ENCODE measurements at places on chromosomes 2 and 18.

- DNase-seq: no peak
These were observed 23.7 kb upstream of the MSGN1 start for GRCh38 chr2:17792515-17792914.

DNA sequence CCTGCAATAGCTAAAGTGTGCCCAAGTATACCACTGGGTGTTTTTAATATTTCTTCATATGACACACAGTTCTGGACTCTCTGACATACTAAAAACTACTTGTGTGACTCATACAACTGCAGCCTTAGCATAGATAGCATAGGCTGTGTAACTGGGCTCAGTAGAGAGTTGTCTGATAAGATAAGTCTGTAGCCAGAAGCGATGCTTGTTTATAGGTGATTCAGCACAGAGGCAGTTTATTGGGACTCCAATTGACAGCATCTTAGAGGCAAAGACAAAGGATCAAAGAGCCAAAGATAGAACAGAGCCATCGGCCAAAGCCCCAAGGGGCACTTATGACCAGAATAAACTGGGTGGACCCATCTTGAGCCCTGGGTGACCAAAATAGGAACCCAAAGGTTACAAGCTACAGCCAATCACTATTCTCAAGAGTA lies 42.3 kb downstream of the AAK1 start:
- DNase-seq: no peak

DNA sequence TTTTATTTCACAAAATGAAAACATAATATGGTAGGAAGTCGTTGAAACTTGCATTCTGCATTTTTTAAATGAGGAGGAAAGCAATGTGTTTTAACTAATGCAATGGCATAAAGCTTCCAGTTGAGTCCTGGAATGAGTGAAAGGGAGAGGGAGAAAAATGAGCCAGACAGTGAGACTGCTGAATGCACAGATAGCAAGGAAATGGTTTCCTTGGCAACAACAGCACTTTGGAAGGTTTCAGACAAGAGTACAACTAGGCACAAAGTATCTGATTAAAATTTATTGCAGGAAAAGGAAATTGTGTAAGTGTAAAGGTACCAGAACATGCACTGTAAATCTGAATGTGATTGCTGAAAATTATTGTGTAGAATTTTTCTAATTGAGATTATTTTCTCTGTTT lies 320.1 kb upstream of the KYNU start:
- no peak for DNase-seq

GRCh38 chr2:240146141-240146561 lies 5.7 kb upstream of the OTOS start:
- DNase-seq: no peak

- no peak for DNase-seq
These were observed 86.5 kb downstream of the LIPG start for GRCh38 chr18:49648326-49648725.

GRCh38 chr2:73998933-73999332 lies 14.2 kb downstream of the TET3 start:
- no peak for DNase-seq

DNA sequence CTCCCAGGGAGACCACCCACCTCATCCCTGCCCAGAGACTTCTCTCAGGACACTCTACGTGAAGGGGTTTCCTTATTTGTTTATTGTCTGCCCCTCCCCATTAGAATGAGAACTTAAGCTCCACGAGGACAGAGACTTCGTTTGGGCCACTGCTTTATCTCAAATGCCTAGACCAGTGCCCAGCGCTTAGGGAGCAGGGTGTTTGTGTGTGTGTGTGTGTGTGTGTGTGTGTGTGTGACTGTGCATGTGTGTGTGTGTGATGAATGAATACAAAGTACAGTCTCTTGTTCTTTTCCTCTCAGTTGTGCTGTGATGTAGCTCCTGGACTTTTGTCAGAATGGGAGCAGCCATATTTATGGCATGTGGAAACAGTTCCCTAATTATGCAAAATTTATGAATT lies 34.4 kb upstream of the CABYR start:
- DNase-seq: no peak

DNA sequence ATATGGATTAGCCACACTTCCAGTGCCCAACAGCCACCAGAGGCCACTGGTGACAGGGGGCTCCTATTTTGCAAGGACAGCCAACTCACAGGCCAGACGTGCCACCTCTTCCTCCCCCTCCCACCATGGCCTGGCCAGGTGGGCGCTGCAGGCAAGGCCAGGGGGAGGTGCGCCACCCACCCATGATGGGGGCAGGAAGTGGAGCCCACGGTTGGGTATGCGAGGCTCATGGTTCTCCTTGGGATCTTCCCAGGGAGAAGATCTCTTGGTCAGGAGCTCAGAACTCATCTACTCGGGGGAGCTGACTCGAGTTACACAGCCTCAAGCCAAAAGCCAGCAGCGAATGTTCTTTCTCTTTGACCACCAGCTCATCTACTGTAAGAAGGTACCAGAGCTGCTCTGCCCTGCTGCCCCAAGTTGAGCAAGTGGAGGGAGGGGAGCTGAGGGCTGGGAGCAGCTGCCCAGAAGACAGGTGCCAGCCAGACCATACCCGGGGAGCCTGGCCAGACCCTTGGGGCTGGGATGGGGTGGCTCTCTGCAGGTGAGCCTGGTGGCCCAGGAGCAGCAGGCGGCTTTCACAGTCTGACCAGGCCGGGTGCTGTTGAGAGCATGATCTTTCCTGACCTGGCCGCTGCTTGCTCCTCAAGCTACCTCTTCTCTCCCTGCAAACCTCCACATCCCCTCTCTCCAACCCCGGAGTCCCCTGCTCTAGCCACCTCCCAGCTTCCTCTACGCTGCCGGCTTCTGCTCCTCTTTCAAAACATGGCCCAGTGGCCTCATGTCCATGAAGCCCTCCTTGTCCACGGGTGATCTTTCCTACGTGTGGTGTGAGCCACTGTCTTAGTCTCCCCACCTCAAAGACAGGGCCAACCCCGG lies 49.8 kb downstream of the FAM168B start:
- DNase-seq: no peak
